ENCODE measurements at places on chromosomes 5 and 9.

- DNase-seq, result no peak
Observed at GRCh38 chr5:155591273-155591672, 577.7 kb downstream of the KIF4B start.

- no peak for DNase-seq
Observed at GRCh38 chr5:180373454-180373853, 20.3 kb upstream of the GFPT2 start.

GRCh38 chr5:36242534-36243485, 1.1 kb upstream of the NADK2 start:
- DNase-seq, result no peak

GRCh38 chr9:136403538-136403914, 3.6 kb upstream of the SNAPC4 start:
- peak; percentile 33 for DNase-seq

DNA sequence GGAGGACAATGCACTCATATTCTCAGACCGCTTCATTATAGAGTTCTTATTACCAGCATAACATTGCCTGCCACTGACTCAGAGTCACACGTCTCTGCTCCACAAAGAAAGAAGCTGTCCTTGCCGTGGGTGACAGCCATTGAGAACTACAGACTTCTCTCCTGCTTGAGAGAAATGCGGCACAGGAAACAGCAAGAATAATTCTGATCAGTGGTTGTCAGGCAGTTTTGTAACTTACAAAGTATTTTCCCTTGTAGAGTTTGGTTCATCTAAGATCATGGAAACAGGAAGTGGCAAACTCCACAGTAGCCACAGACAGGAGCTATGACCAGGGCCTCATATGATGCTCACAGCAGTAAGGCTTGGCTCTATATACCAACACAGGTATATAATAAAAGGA, 47.0 kb downstream of the KCNV2 start:
- DNase-seq, result no peak

DNA sequence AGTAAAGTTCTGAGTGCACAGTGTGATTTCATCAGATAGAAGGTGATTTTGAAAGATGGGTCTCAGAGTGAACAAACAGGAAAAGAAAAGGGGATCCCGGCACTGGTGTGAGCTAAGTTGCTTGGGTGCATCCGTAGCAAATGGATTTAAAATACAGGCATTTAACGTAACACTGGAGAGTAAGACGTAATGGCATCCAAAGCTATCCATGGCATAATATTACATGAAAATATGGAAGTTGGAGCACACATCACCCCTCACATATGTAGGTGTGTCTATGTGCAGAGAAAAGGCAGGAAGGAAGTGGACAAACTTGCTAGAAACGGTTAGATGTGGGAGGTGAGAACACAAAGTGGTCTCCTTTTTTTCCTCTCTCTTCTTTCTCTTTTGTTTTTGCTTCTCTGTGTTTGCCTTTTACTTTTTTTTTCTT, 38.2 kb upstream of the SEMA4D start:
- DNase-seq, result no peak

DNA sequence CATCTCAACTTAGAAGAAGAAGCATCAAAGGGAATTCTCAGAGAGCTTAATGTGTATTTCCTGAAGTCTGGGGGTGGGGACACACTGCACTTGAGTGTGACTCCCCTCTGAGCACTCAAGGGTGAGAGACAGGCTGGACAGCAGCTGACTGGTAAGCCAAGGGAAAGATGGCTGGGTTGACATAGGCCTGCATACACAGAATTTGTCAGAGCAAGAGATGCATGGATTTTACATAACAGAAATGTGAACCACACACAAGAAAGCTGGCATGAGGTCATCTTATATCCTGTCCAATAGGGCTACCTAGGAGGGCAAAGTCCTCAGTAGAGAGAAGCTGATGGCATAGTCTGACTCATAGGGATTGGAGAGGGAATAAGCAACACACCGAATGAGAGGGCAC, 114.3 kb upstream of the EPB41L4A start:
- DNase-seq, result no peak

- no peak for DNase-seq
Observed at GRCh38 chr9:89358376-89358916, 40.1 kb downstream of the SECISBP2 start.

- DNase-seq, result no peak
Observed at GRCh38 chr5:96968074-96968473, 32.2 kb downstream of the LNPEP start.

GRCh38 chr9:93891549-93892310, 63.4 kb downstream of the BARX1 start:
- no peak for DNase-seq

DNA sequence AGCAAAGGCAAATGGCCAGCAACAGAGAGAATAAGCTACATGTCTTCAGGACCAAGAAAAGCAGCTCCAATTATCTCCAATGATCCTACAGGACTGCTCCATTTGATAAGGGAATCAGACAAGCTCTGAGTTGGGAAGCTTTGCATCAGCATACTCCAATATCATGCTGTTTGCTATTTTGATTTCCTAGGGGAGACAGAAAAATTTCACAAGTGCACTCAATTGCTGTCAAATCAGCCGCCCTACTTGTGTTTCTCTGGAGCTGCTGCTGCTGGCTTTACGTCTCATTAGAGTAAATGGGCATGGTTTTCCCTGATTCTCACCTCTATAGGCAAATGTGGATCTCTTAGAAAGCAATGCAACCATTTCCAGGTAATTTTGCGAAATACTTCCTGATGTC, 201.7 kb downstream of the PRELID2 start:
- DNase-seq, result no peak

DNA sequence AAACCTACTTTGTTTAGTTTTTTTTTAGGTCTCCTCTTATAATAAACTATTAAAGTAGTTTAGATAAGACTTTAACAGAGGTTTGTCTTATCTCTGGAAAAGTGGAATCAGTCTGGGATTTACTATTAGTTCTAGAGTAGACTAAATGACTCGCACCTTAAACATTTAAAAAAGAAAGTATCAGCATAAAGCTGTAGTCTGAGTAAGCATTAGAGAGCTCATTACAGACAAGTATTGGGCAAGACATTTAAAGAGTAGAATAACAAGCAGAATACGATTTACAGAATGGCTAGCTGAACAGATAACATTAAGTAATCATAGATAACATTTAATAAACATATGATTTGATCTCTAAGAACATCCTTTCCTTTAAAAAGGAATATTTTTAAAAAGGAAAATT, 226.0 kb upstream of the DMAC1 start:
- DNase-seq, result no peak

DNA sequence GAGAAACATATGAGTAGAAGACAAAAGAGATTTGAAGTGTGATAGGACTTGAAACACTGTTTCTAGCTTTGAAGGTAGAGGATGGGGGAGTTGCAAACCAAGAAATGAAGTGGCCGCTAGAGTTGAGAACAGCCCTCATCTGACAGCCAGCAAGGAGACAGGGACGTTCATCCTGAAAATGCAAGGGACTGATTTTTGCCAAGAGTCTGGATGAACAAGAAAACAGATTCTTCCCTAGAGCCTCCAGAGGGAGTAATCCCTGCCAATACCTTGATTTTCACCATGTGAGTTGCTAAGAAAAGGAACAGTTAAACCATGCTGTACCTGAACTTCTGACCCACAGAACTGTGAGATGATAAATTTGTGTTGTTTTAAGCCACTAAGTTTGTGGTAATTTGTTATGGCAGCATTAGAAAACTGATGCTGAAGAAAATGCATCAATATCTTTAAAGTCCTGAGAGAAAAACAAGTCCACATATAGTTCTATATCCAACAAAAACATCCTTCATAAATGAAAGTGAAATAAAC, 154.0 kb upstream of the ADAMTSL1 start:
- no peak for DNase-seq

GRCh38 chr9:8863886-8864544, 1064.4 kb upstream of the DMAC1 start:
- DNase-seq, result no peak

GRCh38 chr9:5566054-5566618, 55.8 kb downstream of the PDCD1LG2 start:
- DNase-seq, result no peak

GRCh38 chr9:132066057-132066456, 13.6 kb downstream of the MED27 start:
- DNase-seq, result no peak

DNA sequence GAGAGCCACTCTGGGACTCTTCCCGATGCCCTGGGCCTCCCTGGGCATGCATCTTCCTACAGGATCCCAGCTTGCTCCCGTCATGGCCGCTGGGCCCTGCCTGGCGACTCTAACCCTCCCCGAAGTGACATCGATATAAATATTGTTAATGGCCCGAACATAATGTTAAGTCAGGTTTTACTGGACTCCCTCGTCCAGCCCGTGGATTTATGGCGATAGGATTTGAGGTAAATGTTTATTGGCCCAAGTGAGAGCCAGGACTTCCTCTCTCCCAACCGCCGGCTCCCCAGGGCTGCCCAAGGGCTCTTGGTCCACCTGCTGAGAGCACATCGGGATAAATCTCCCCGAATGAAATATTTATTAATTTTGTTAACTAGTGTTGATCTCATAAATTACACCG, 246.3 kb downstream of the PBX3 start:
- DNase-seq, result no peak

DNA sequence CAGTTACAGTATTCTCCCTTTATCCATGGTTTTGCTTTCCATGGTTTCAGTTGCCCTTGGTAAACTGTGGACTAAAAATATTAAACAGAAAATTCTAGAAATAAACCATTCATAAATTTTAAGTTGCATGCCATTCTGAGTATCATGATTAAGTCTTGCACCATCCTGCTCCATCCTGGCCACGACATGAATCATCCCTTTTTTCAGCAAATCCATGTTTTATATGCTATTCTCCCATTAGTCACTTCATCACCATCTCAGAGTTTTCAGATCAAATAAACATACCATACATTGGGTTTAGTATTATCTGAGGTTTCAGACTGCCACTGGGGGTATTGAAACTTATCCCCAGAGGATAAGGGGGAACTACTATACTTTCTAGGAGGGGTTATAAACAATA, 234.4 kb upstream of the ATP10B start:
- no peak for DNase-seq

- no peak for DNase-seq
Observed at GRCh38 chr5:164597293-164597900, 1092.0 kb downstream of the MAT2B start.

DNA sequence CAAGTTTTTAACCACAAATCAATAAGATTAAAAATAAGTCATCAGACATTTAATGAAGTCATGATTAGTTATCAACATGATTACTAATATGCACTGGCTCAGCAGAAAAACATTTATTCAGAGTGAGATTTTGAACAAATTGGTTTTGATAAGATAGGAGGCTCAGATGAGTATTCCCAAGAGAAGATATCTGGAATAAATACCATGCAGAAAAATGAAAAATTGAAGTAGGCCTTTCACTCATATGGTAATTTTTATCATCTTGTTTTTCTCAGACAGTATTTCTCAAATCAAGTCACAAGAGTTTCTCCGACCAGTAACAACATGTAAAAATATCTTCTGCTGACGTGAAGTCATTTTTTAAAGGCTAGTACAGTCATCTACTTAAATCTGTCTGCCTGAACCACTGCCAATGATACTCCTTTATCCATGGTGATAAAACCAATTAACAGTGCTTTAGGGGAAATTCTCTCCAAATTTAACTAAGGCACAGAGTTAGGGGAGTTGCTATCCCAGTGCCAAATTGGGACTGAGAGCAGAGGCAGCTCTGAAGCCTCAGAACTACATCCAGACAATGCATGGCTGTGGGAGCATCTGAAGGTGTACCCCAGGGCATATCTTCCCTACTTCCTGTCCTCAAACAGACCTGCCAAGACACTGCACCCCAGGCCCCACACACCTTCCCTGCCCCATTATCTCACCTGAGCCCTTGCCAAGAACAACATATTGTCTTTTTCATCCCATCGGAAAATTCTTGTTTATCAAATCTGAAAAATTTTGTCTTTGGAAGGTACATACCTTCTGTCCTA, 105.5 kb upstream of the TSLP start:
- no peak for DNase-seq

DNA sequence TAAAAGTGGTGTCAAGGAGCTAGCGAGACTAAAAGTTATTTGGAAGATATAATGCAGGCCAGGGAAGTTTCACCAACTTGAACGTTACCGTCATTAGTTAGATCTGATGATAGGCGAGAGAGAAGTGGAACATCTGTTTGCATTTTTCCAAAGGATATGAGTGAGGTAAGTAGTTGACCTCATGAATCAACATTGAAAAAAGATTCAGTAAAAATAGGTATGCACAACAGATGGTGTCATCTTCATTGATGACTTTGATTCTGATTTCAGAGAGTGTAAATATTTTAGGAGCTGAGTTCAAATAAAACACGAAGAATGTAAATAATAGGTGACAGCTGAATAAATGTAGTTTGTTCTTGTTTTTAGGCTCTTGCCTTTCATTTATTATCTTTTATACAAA, 998.9 kb upstream of the CDH6 start:
- DNase-seq, result no peak

GRCh38 chr9:132356324-132356924, 1.6 kb upstream of the SETX start:
- DNase-seq, result no peak

DNA sequence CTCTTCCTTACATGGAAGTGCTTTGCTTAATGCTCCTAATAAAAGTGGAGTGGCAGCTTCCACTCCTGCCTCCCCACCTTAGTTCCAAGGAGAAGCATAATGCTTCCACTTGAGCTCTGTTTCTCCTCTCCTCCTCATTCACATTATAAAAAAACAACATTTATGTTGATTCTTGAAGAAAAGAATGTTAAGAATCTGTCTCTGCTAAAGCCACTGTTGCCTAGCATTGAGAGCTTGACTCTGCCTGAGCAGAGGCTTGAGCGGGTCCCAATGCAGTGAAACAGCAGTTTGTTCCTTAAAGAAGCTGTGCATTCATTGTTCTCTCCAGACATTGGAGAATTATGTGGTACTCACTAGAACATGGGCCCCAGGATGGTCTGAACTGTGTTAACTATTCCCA, 101.5 kb upstream of the GHR start:
- no peak for DNase-seq

DNA sequence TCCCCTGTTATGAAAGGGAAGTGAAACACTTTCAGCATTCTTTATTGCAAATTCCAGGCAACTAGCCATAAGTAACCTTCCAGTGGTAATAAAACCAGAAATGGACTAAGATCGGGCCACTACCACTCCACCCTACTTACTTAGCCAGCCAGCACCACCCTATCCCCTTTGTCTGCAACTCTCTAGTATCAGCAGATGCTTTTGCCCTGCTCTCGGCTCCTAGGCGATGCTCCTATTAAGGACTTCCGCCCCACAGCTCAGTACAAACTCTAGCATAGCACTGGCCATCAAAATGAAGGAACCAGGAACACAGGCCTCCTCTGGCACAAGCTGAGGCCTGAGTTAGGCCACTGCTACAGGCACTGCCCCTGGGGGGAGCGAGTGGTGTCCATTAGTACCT, 81.2 kb downstream of the GLDC start:
- DNase-seq, result no peak
